PC-9 (cell line): ENCODE measurements at places on chromosomes 11 and 22. TPM values are rescaled to one million over a fixed set of nuclear protein-coding genes. Genes with fewer than 3 reads are reported as not detected.
A peak's percentile ranks its signal among the peaks of the same experiment; 100 is the strongest.

- no peak for DNase-seq
Observed at GRCh38 chr11:27411328-27411727, 48.3 kb upstream of the CCDC34 start.

The SMTNL1 gene
- not detected in 2 replicates for total RNA-seq

DNA sequence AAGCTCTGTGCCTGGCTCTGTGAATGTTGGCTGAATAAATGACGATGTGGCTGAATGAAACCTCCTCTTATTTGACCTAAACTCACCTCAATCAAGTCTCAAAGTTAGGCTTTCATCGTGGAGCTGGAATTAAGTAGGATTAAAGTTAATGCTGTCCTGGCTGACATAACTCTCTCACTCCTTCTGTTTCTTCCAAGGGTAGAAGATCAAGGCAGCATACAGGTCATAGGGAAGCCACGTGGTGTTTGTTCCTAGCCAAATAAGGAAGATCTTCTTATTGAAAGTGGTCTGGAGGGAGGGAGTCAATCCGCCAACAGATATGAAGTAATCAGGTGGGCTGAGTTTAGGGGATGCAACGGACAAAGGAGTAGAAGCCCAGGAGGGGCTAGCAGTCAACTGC lies 59.5 kb downstream of the TRIM29 start:
- no peak for DNase-seq

DNA sequence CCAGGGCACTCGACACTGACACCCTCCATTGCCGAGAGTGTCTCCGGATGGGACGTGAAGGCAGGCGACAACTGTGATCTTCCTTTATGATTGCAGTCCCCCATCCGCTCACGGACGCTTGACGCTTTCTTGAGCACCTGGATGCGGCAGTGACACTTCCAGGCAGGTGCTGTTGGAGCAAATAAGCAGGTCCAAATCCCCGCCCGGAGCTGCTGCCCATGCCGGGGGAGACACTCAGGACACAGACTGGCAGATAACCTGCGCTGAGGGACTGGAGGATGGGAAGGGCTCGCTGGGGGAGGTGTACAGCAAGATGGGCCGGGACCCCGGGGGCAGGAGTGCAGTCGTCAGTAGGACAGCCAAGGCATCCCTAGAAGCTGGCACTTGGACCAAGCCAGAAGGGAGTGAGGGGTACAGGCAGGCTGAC lies 1403.5 kb downstream of the BRD1 start:
- no peak for DNase-seq

GRCh38 chr22:23402275-23403151 lies 177.6 kb downstream of the IGLL1 start:
- no peak for DNase-seq

- no peak for DNase-seq
Observed at GRCh38 chr11:66894141-66894540, 37.3 kb downstream of the LRFN4 start.

DNA sequence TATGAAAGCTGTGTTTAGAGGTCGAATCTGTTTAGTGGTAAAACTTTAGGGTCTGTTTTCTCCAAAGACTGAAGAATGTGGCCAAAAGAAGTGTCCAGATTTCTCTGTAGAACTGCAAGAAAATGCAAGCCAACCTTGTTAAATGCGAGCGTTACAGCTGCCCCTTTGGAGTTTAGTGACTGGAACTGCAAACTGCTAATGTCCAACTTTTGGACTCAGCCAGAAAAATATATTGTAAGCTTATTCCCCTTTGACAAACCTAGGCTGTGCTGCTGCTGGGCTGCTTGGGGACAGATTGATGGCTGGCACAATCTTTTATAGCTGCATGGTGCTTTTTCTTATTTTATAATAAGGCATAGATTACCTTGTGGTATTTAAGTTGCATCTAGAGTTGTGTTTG lies 3.9 kb downstream of the TEAD1 start:
- no peak for DNase-seq

DNA sequence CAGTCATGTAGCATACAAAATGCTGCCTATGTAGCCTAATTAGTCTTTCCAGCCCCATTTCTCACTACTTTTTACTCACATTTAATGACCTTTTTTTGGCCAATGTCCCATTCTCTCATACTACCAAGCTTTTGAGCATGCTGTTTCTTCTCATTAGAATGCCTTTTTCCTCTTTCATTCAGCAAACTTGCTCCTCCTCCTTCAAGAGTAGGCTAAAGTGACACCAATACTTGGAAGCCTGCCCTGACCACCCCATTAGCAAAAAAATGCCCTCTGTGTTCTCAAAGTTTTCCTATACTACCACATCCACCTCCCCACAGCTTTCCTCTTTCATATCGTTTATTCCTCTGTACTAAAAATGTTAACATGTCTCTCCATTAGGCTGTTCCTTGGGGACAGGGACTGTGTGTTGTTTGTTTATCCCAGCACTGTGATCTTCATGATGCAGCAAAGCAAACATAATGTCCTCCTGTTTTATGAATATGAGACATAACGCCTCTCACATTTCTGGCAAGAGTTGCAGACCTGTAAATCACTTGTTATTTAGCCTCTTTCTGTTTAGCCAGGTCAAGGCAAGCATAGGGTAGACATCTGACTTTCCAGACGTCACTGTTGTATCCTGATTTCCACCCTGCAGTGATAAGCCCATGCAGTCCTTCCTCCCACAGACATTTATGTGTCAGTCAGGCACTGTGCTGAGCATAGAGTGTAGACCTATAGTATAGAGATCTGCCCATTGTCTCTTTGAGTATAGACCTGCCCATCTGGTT lies 62.0 kb upstream of the UCP3 start:
- DNase-seq, result peak; percentile 66

The RIC3 gene
- total RNA-seq, result not detected in 2 replicates

DNA sequence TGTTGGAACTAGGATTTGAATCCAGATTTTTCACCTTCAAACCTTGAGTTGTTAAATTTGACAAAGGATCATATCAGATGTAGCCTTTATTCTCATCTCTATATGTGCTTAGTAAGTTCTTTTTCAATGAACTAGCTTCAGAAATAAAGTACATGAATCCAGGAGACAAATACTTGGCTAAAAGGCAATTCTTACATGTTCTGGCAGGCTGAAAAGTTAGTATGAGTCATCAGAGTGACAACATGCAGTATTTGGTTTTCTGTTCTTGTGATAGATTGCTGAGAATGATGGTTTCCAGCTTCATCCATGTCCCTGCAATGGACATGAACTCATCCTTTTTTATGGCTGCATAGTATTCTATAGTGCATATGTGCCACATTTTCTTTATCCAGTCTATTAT lies 40.4 kb downstream of the BBOX1 start:
- no peak for DNase-seq

GRCh38 chr11:102186551-102187191 lies 76.4 kb downstream of the YAP1 start:
- no peak for DNase-seq

- DNase-seq, result no peak
Observed at GRCh38 chr22:22955276-22955798, 67.7 kb downstream of the IGLL5 start.

DNA sequence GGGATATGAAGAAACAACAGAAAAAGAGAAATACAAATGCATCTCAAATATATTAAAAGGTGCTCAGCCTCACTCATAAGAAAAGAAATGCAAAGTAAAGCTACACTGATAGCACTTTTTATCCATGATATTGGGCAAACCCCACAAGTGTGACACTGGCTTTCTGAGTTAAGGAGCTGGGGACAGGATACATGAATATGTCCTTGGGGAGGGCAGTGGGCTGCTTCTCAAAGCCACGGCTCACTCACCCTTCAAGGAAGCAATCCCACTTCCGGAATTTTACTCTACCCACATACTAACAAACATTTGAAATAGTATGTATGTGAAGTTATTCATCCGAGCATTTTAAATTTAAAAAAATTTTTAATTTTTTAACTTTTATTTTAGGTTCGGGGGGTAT lies 41.1 kb upstream of the SLC22A12 start:
- no peak for DNase-seq

The NUP98 gene
- 49.8 and 59.7 TPM in 2 replicates for total RNA-seq

The CRACR2B gene
- total RNA-seq, result 17.5 and 21.2 TPM in 2 replicates

GRCh38 chr22:32364210-32364609 lies 6.5 kb downstream of the RFPL3 start:
- no peak for DNase-seq

- DNase-seq, result peak; percentile 77
Observed at GRCh38 chr22:46250035-46250782, at the start of gene CDPF1. TSS of gene CDPF1 (minus strand) at chr22:46250293. CDS start at chr22:46248284, 2,009 bp downstream.

DNA sequence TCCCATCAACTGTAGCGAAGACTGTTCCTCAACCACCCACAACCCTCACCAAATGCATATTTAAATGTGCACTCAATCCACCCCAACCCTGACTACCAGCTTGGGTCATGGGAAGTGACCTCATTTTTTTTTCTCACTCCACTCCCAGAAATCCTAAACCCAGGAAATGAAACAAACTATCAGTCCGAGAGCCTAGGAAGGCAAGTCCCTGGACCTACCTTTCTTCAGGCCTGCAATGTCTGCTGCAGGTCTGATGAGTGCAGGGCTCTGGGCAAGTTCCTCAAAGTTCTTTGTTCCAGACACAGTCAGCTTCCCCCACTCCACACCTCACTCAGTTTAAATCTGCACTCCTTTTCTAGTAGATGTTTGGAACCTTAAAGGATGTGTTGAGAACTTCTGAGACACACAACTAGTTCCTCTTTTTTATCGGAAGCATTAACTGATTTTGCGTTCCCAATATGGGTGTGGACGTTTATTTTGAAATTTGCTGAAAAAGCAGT lies at the start of gene MS4A4E:
MS4A4E (minus strand) TSS at position 398 of the 500 bp plus-strand sequence. CDS start 13,082 bp downstream, outside the sequence.
- DNase-seq, result no peak

The TEX12 gene
- total RNA-seq, result not detected in 2 replicates

GRCh38 chr22:37414288-37414687 lies 13.0 kb downstream of the ELFN2 start:
- DNase-seq, result no peak

The ZP1 gene
- total RNA-seq, result not detected in 2 replicates

DNA sequence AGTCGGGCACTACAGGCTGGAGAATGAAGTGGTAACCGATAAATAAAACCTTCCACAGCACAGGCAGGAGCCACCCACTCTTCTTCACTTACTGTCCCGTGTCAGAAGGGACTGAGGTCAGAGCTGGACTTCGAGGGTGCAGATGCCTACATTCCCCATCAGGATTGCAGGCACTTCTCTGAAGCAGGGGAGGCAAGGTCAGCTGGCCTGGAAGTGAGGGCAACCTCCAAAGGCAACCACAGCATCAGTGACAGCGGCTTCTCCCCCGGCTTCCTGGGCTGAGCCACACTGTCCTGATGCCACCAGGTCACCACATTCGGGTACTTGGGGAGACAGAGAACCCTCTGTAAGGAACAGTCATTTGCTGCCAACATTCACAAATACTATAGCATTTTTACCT lies 22.7 kb downstream of the TCIRG1 start:
- no peak for DNase-seq

DNA sequence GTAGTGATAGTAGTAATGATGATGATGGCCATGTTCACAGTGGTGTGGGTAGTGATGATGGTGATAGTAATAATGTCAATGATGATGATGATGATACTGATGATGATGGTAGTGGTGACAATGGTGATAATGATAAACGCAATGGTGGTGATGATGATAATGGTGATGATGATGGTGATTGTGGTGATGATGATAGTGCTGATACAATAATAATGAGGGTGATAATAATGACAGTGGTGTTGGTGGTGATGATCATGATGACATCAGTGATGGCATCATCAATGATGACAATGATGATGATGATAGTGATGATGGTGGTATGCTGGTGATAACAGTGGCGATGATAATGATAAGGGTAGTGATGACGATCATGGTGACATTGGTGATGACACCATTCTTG lies 92.3 kb downstream of the MPPED1 start:
- no peak for DNase-seq

DNA sequence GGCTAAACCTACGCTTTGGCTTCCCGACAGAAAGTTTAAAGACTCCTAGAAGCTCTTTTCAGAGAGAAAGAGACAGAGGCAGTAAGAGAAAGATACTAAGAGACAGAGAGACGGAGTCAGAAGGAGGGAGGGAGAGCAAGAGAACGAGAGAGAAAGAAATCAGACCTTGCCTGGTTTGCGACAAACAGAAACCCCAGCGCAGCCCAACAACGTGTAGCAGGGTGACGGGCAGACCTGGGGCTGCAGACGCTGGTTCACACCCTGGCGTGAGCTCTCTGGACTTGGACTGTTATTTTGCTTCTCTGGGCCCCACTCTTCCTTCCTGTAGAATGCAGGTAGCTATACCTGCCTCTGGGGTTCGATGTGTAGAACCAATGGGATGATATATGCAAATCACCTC lies 244.4 kb upstream of the SYN3 start:
- DNase-seq, result no peak

DNA sequence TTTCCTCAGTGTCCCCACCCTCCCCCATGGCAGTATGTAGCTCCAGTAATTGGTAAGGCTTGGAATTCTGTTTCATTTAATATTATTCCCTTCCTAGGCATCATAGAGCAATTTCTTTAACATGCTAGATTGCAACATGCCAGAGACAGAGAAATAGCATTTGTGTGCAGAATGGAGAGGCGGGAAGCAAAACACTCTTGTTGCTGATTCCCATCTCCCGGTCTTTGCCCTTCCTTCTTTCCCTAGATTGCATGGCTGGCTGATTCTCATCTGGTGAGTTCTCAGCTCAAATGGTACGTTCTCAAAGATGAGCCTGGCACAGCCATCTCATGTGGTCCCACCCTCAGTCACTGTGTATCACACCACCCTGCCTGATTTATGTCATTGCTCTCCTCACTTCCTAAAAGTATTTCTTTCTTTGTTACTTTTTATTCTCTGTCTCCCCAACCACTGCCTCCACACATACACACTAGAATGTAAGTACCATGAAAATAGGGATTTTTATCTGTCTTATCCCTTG lies 66.9 kb downstream of the ARFGAP2 start:
- no peak for DNase-seq

GRCh38 chr22:19466848-19467752 lies 11.9 kb downstream of the UFD1 start:
- no peak for DNase-seq

DNA sequence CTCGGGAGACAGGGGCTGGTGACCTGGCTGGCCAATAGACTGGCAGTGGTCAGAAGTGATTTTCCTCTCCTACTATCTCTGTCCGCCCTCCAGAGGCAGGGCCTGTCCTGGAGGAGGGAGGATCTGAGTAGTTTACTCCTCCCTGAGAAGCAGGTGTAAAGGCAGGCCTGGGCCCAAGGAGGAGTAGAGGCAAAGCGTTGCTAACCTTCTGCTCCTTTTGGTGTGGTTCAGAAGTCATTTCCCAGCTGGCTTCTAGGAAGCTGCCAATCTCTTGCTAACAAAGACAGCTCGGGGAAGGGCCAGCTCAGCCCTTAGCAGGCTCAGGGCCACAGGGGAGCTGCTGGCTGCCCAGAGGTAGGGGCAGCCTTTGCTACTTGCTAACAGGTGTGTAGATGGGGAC lies 151.1 kb upstream of the NECTIN1 start:
- no peak for DNase-seq
